ENCODE measurements at places on chromosomes 3 and 15. TPM values are rescaled to one million over a fixed set of nuclear protein-coding genes. Genes with fewer than 3 reads are reported as not detected.

The THAP10 gene
- total RNA-seq = 2.3 TPM

The IL5RA gene
- not detected for total RNA-seq

DNA sequence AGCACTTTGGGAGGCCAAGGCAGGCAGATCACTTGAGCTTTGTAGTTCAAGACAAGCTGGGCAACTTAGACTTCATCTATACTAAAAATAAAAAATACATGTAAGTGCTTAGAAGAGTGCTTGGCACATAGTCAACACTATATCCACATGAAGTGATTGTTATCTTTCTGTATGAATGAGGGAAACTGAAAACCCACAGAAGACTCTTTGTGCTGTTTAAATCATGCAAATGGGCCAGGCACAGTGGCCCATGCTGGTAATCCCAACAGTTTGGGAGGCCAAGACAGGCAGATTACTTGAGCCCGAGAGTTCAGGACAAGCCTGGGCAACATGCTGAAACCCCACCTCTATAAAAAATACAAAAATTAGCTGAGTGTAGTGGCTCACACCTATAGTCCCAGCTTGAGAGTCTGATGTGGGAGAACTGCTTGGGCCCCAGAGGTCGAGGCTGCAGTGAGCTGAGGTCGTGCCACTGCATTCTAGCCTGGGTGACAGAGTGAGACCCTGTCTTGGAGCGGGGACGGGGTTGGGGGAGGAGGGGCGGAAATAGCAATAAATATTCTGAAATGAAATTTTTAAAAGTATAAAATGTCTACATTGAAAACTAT lies 129.7 kb downstream of the NR2E3 start:
- no peak for DNase-seq
- no peak overlapping the region for H3K4me3 ChIP-seq
- no peak overlapping the region for H3K27ac ChIP-seq

- peaks cover 43% of the 10 kb centered on the region for H3K4me1 ChIP-seq
- no peaks in the 10 kb centered on the region for H3K36me3 ChIP-seq
- H3K27me3 ChIP-seq = no peaks in the 10 kb centered on the region
- H3K4me3 ChIP-seq = peak overlapping the region; percentile 65
- H3K27ac ChIP-seq = peak overlapping the region; percentile 86
These were observed 999 bp downstream of the ZNF280D start for GRCh38 chr15:56732135-56732885.

The TMEM207 gene
- total RNA-seq = not detected

DNA sequence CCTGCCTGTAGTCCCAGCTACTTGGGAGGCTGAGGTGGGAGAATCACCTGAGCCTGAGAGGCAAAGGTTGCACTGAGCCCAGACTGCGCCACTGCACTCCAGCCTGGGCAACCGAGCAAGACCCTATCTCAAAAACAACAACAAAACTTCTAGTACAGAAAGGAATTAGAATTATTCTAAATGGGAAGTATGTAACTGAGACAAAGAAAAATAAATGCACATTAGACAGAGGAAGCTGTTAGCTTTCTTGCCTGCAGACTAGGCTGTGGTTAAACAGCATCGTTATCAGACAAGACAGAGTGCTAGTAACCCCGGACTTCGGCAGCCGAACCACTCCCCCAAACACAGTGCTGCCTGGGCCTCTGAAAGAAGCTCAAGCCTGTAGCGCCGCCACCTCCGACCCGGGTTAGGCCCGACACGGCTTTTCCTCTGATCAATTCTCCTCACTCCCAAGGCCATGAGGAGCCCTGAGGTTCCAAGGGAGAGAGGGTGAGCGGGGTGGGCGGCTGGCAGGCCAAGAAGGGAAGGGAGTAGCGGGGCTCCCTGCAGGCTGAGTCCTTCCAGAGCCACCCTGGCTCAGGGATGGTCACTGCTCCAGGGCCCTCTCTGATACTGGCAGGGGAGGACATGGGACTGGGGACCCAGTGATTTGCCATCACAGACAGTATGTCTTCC lies 44.8 kb upstream of the MUC4 start:
- DNase-seq = no peak
- no peak overlapping the region for H3K4me3 ChIP-seq
- H3K36me3 ChIP-seq = no peaks in the 10 kb centered on the region
- peaks cover 15% of the 10 kb centered on the region for H3K4me1 ChIP-seq
- no peak overlapping the region for H3K27ac ChIP-seq
- H3K27me3 ChIP-seq = no peaks in the 10 kb centered on the region

The VPS18 gene
- total RNA-seq = 19.2 TPM

The CCR3 gene
- total RNA-seq = not detected

GRCh38 chr15:25795712-25796111 lies 67.4 kb downstream of the ATP10A start:
- H3K36me3 ChIP-seq = no peaks in the 10 kb centered on the region
- no peaks in the 10 kb centered on the region for H3K27me3 ChIP-seq
- no peak for DNase-seq
- no peak overlapping the region for H3K27ac ChIP-seq
- no peaks in the 10 kb centered on the region for H3K4me1 ChIP-seq

GRCh38 chr3:5663601-5664000 lies 476.1 kb downstream of the EDEM1 start:
- no peaks in the 10 kb centered on the region for H3K4me1 ChIP-seq
- no peaks in the 10 kb centered on the region for H3K36me3 ChIP-seq
- DNase-seq = no peak
- H3K4me3 ChIP-seq = no peak overlapping the region
- H3K27me3 ChIP-seq = no peaks in the 10 kb centered on the region

DNA sequence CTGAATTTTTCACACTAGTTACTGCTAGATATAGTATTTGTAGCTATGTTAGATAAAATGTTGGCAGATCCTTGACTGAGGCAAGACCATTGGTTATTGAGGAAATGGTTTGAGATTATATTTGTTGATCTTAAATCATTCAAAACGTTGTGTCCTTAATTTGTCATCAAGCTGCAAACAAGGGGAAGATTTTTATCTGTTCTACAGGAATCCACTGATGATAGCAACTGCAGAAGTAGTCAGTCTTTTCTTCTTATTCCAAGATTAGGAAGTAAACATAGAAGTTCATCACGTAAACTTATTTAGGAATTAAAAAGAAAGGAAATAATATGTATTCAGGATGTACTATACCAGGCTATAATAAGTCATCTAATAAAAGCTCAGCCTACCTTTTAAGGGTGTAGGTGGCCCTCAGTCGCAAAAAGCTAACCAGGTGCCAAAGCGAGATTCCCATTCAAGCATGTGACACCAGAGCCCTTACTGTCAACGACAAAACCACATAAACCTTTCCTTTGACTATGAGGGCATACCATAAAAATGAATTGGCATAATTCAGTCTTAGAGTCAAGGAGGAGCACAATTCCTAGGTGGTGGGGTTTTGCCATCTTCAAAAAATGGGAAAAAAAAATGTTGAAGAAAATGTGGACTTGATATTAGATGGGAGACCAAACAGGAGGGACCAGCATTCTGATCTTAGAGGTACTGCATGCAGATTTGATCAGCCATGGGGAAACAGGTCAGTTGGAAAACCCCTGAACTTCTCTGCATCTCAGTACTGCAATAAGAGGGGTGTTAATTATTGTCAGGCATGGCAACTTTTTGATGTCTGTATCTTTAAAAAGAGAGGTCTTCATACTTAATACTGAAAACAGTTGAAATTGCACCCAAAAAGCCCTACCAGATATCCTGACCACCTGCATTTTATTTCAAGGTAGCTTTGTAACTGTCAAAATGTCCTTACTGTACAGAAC lies 212.5 kb upstream of the UBE2E1 start:
- no peak overlapping the region for H3K4me3 ChIP-seq
- H3K36me3 ChIP-seq = no peaks in the 10 kb centered on the region

DNA sequence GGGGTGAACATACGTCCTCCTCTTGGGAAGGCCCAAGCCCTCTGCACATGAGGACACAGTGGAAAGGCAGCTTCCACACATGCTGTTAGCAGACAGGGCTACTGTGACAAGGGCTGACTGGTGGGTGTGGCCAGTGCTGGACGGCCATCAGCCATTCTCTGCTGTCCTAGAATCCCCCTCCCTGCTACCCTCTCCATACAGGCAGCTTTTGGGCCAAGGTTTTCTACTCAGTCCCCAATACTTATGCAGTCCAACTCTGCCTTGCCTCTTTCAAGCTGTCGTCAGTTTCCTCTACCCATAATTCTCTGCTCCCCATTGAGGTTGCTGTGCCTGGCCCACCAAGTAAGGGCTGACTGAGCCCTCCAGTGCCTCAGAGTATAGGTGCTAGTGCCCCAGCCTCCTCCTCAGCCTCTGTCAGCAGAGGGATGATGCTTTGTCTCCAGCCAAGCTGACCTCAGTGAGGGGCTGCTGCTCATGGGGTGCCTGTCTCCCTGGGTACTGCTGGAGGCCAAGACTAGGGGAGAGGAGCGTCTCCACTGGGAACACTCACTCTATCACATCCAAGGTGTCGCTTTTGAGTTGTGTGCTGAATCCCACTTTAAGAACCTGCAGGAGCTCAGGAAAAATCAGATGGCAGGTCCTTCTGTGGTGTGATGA lies 2.8 kb downstream of the LOXL1 start:
- no peaks in the 10 kb centered on the region for H3K36me3 ChIP-seq
- no peak overlapping the region for H3K4me3 ChIP-seq
- H3K27ac ChIP-seq = no peak overlapping the region
- H3K27me3 ChIP-seq = peaks cover 3% of the 10 kb centered on the region
- H3K4me1 ChIP-seq = peaks cover 13% of the 10 kb centered on the region

DNA sequence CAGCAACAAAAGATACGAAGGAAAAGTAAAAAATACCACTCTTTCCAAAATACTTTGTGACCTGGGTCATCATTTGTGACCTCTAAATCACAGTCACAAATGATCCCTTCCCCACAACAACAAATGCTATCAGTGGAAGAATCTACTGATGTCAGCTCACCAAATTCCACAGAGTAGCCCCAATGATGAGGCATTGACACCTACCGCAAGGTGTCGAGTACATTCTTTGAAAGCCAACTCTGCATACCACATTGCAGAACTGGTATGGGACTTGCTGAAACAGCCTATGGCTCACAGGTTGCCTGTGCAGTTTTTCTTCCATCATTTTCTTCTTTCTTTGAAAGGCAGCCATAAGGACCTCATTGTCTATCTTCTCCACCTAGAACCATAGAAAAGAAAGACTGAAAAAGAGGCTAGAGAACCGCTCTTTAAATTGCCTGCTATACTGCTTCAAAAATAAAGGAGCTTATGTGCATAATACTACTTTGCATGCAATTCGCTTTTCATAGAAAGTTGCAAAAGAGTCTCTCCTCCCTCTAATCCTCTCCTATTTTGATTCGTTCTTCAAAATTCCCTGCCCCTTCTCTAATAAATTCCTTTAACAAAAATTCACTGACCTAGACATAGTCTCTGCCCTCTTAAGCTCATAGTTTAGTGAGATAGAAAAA lies 21.4 kb upstream of the KPNA1 start:
- no peaks in the 10 kb centered on the region for H3K27me3 ChIP-seq
- DNase-seq = no peak
- peaks cover 46% of the 10 kb centered on the region for H3K36me3 ChIP-seq
- no peaks in the 10 kb centered on the region for H3K4me1 ChIP-seq
- H3K4me3 ChIP-seq = no peak overlapping the region

DNA sequence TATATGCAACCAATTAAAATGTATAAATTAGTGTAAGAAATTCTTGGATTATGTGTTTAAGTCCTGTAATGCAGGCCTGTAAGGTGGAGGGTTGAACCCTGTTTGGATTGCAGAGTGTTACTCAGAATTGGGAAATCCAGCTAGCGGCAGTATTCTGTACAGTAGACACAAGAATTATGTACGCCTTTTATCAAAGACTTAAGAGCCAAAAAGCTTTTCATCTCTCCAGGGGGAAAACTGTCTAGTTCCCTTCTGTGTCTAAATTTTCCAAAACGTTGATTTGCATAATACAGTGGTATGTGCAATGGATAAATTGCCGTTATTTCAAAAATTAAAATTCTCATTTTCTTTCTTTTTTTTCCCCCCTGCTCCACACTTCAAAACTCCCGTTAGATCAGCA lies 65.4 kb upstream of the ACAD9 start:
- no peak overlapping the region for H3K4me3 ChIP-seq
- H3K4me1 ChIP-seq = peaks cover 65% of the 10 kb centered on the region
- peak overlapping the region; percentile 97 for H3K27ac ChIP-seq
- no peaks in the 10 kb centered on the region for H3K27me3 ChIP-seq

GRCh38 chr3:112776000-112776399 lies 70.7 kb downstream of the CD200R1L start:
- DNase-seq = no peak
- no peaks in the 10 kb centered on the region for H3K36me3 ChIP-seq
- no peak overlapping the region for H3K27ac ChIP-seq
- no peaks in the 10 kb centered on the region for H3K27me3 ChIP-seq
- no peak overlapping the region for H3K4me3 ChIP-seq

- no peak overlapping the region for H3K4me3 ChIP-seq
- H3K27me3 ChIP-seq = no peaks in the 10 kb centered on the region
These were observed 160.8 kb upstream of the TLE3 start for GRCh38 chr15:70258369-70259027.

The TMEM115 gene
- total RNA-seq = 44.6 TPM

DNA sequence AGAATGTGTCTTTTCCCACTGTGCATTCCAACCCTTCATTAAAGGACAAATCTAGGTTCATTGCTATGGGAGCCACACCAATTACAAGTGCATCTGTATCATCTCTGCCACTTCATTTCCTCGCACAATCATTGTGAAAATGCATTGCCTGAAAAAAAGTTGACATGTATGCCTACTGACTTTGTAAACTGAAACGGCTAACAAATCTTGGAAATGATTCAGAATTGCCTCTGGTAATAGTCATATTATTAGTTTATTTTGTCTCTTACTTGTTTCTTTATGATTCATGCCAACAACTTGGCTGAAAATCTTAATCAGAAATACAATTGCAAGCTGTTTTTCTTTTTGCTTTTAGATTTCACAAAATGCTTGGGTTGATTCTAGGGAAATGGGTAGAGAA lies 497.1 kb downstream of the ZIC1 start:
- no peaks in the 10 kb centered on the region for H3K27me3 ChIP-seq
- DNase-seq = no peak
- H3K27ac ChIP-seq = no peak overlapping the region
- H3K4me3 ChIP-seq = no peak overlapping the region

The RPL15 gene
- 1,530 TPM for total RNA-seq

The PARP14 gene
- 10.2 TPM for total RNA-seq

- no peak overlapping the region for H3K4me3 ChIP-seq
- H3K27ac ChIP-seq = no peak overlapping the region
- no peaks in the 10 kb centered on the region for H3K36me3 ChIP-seq
- DNase-seq = no peak
These were observed 347.3 kb downstream of the ZBTB20 start for GRCh38 chr3:114799816-114800215.

DNA sequence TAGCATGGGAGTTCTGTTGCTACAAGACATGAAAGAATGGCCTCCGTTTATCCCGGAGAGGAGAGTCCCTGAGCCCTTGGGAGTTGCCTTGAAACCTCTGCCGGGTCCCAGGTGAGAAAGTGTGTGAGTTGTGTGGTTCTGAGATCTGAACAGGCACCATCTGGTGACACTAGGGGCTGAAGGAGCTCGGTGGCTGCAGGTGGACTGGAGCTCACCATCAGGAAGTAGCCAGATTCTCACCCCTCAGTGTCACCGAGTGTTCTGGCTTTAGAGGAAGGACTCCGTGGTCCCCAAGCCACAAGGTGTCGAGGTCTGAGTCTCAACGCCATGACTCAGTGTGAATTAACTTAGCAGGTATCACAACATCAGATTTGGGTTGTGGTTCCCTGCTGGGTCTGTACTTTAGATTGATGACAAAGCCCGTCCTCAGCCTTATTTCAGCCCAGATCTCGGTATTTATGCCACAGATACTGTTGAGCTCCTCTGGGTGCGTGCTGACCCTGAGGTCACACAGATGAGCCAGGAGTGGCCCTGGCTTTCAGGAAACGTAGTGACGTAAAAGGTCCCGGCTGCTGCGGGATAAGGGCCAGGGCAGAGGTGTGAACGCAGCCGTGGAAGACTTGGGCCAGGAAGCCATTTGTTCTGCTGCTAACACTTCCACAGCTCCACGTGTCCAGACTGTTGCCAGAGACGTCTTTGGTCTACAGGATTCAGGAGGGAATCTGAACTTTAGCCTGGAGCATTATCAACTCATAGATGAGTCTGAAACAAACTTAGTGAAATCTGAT lies 54.4 kb downstream of the PGPEP1L start:
- no peak overlapping the region for H3K4me3 ChIP-seq
- DNase-seq = no peak
